ENCODE measurements at places on chromosomes 6 and 20. TPM values are rescaled to one million over a fixed set of nuclear protein-coding genes. Genes with fewer than 3 reads are reported as not detected.
A peak's percentile ranks its signal among the peaks of the same experiment; 100 is the strongest.

MRAP2 gene
- polyA plus RNA-seq = 1.4 TPM

GPLD1 gene
- polyA plus RNA-seq = 0.03 TPM

PDYN gene
- not detected for polyA plus RNA-seq

ARMH2 gene
- not detected for polyA plus RNA-seq

HLA-DRB1 gene
- polyA plus RNA-seq = 0.37 TPM

PLAGL2 gene
- polyA plus RNA-seq = 3.7 TPM

NKAPL gene
- polyA plus RNA-seq = 0.34 TPM

GRIK2 gene
- polyA plus RNA-seq = 0.15 TPM

TP53TG5 gene
- not detected for polyA plus RNA-seq

DNA sequence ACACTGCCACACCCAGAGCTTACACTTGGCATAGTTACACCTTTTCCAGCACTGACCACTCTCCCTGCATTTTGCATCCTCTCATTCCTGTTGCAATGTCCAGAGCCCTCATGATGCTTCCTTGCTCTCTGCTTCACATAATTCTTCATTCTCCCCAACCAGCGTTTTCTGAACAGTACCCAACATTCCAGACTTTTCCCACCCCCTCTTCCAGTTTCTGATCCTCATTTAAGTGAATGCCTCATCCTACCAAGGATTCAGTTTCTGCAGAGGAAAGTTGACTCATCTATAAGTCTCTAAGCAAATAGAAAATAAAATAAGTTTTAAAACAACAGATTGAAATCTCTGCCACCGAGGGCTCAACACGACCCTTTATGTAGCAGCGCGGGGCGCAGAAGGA, 321.3 kb upstream of the TCF21 start:
- no peak for DNase-seq

- DNase-seq = peak; percentile 55
Measured at GRCh38 chr6:77470983-77471382, 7.7 kb upstream of the HTR1B start.

- no peak for DNase-seq
Measured at GRCh38 chr6:30151580-30151979, 9.4 kb downstream of the TRIM10 start.

DNA sequence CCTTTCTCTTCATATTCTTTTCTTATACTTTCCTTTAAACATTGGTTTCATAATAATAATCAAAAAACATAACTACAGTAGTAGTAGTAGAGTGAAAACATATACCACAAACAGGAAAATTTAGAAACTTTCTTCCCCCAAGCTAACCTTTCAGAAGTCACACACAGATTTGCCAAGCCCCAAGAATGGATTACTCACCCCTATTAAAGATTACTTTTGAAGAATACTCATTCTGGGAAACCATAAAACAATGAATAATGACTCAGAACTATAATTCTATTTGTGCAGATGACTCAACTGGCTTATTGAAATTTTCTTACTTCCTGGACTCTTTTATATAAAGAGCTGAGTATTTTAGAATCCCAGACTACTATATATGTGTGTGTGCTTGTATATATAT, 119.4 kb upstream of the GJE1 start:
- DNase-seq = peak; percentile 89

DNA sequence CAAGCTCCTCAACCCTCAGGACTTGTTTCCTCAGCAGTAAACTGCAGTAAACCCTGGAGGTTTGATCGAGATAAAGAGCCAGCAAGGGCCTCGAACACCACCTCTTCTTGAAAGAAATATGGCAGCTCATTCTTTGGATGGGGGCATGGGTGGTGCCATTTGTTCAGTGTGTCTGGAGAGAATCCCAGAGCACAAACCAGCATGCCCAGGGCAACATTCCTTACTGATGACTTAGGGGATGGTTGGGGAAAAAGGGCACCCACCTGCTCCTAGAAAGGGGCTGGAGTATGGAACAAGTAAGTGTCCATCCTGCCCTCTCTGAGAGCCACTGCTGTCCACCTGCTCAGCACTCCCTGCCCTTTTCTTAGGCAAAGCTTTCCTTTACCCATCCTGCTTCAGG, 31.3 kb upstream of the ZFAND3 start:
- DNase-seq = peak; percentile 54

DNA sequence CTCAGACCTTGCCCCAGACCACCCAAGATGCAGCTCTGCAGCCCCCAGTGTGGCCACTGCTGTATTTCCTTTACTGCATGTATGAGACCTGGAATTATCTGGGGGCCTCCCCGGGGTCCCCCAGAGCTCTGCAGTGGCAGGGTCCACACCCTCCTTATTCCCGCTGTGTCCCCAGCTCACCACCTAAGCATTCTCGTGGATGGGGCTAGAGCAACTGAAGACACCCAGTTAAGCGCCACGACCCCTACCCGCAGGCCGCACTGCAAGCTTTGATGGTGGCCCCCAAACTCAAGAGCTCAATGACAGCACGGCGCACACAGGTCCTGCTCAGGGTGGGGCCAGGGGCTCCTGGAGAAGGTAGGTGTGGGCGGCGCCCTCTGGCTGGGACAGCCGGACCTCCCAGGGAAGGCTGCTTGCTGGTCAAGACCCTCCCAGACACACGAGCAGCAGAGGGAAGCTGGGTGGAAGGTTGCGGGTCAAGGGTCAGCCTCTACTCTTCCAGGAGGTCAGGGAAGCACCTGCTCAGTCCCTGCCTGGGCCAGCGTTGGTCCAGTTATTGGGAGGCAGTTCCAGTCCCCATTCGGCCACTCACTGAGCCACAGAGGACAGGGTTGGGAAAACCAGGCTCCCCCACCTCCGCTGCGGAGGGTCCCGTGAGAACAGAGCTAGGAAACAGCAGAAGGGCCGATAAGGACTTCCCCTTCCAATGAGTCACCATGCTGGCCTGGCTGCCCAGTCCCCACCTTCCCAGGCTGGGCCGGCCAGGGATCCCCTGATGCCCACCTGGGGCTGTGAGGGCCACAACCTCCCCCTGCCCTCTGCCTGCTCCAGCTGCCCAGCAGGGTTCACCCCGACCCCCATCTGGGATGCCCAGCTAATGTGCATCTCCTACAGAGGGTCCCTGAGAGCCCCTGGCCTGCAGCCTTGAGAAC, 2.9 kb downstream of the LAMA5 start:
- no peak for DNase-seq

DNA sequence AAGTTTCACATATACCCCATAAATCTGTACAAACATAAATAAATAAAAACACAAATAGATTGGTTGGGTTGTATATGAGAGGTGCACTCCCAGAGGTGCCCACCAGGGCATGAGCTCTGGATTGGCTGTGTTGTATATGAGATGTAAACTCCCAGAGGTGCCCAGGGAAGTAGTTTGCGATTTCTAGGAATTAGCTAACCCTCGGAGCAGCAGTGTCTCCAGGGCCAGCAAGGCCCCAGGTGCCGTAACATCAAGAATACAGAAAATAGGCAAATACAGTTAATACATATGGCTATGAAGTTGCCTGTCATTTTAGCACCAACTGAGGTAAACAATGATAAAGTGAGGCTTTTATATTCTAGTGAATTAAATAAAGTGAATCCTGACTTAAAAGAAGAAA, 5.4 kb upstream of the GINM1 start:
- no peak for DNase-seq

GRCh38 chr20:16279320-16279719, 293.9 kb downstream of the KIF16B start:
- DNase-seq = no peak

DNA sequence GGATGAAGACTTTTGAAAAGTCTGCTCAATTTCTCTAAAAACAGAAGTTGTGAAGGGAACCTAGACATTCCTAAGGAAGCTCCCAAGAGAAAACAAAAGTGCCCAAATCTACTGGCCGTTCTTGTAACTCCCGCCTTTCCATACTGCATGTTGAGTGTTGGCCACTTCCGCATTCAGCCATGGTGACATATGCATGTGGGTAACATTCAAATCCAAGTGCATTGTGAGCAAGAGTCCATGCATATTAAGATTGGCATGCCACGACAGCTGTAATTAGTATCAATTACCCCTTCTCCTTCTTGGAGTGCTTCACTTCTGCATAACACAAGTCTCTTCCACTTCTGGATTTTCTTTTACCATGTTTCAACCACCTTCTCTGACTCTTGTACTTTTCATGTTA, 8.4 kb downstream of the SLC35D3 start:
- DNase-seq = no peak

DNA sequence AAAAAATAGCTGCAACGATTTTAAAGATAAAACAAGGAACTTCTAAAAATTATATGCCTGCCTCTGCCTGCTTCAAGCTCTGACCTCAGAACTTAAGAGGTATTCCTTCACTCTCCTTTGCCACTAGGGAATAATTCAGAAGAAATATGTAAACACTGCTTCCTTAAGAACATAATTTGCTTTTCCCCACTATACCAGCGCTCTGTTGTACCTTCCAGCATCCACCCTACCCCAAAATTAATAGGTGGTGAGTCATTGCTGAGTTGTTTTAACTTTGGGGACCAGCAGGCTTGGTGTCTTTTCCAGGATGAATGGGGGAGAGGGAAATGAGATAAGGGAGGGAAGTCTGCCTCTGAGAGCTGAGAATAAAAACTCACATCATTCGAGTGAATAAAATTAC, 107.7 kb upstream of the ATXN1 start:
- no peak for DNase-seq

- DNase-seq = peak; percentile 70
Measured at GRCh38 chr20:20780127-20780824, 67.8 kb upstream of the RALGAPA2 start.

DNA sequence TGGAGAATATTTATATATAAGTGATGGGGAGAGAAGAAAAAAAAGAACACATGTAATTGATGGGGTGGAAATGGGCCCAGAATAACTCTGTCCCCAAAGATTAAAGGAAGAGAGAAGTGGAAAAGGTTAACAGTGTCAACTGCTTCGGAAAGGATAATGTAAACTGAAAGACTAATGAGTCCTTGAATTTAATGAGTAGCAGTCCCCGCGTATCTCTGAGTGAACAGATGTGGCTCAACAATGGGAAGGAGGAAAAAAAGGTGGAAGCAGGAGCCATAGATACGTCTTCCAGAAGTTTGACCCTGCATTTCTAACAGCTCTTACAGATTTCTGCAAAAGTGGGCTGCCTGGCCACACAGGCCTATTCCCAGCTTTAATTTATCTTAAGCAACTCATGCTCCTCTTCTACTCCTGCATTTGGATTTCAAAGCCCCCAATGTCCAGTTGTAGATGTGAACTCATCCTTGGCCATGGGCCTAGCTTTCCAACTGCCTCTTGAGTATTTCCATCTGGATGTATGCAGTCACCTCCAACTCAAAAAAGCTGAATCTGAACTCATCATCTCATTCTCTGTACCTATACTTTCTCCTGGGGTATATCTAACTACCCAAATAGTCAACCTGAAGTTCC, 61.3 kb downstream of the DST start:
- no peak for DNase-seq

DNA sequence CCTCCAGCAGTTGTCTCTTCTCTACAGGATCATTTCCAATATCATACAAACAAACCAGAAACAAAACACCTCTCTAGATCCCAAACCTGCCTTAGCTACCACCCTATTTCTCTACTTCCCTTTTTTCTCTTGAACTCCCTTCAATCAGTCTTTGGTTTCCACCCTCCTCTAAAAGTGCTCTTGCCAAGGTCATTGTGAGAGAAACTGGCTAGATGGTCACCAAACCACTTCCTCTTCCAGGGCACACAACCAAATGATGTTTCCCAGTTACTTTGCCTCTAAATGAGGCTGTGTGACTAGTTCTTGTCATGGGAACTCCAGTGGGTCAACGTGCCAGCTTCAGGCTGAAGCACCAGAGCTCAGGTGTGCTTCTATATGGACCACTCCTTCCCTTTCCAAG, 85.8 kb upstream of the ARMC2 start:
- no peak for DNase-seq

DNA sequence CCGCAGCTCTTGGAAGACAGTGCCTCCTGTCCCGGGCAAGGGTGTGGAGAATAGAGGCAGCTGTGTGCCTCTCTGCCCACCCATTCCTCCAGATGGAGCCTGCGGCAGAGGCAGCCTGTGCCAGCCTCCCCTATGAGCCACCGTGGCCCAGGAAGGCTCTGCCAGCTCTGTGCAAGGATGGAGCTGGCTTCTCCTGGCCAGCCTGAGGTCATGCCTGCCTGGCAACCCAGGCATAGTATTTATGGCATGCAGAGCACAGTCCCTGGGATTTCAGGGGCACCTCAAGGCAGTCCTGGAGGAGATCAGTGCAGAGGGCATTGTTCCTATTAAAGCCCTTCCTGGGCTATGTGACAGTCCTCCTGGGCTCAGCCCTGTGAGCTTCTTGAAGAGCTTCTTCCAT, 1.5 kb downstream of the EPB41L1 start:
- no peak for DNase-seq

DNA sequence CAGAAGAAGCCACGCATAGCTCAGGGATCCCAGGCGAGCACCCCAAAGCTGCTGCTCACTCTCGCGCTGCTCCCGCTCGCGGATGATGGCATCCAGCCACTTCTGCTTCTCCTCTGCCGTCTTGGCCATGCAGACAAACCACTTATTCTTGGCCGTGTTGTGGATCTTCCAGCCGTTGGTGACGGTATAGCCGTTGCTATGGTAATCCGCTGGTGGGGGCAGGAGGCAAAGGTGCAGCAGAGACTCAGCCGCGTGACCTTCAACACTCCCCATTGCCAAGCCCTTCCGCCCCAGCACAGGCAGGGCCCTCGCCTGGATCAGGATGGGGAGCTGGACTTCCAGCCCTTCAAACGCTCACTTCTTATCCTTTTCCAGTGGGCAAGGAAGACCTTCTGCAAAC, 136.9 kb downstream of the PREX1 start:
- DNase-seq = no peak

DNA sequence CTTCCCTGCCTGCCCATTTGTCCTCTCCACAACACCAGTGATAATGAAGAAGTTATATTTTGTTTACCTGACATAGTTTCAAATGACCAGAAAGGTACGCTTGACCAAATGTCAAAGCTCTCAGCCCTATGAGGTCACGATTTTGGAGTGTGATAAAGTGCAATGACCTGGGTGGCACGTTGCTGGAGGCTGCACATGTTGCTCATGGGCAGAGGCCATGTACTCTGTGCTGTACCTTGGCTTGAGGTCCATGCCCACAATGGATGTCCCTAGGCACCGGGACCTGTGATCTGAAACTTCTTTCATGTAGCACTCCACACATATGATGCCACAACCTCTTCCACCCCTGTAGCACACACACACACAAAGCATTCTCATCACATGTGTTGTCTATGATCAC, 164.0 kb upstream of the HEY2 start:
- no peak for DNase-seq

DNA sequence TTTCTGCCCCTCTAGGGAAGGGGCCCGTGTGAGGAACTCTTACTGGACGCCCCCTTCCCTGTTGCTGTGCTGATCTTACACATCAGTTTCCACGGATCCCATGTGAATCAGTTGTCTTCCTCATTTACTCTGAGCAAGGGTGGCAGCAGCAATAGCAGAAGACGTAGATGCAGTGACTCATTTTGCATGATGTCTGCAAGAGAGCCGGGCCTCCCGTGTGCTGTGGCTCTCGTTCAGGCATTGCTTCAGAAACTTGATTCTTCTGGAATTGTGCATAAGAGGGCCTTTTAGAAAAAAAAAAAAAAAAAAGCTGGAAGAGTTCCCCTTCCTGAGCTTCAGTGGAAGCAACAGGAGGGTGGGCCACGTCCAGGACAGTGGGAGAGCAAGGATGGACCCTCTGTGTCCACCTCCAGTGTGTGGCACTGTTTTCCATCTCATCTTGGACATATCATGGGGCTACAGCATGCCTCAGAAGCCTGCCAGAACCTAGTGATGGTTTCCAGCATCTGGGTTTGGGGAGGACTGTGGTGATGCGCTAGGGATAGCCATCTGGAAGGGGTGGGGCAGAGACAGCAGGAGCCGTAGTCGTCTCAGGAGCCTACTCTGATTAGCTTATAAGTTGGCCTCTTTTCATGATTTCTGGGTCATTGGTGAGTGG, 62.1 kb downstream of the FOXO3 start:
- DNase-seq = peak; percentile 37

GRCh38 chr6:20686142-20686541, 151.9 kb downstream of the CDKAL1 start:
- no peak for DNase-seq
